HT-29 (cell line): ENCODE measurements at places on chromosomes 16 and 17. TPM values are rescaled to one million over a fixed set of nuclear protein-coding genes. Genes with fewer than 3 reads are reported as not detected.

Gene CTF1
- not detected in 2 replicates for total RNA-seq

Gene CDH8
- total RNA-seq: not detected in 2 replicates

GRCh38 chr16:67055712-67056487, 27.0 kb downstream of the CBFB start:
- DNase-seq: no peak

Gene CDR2L
- total RNA-seq: 10.2 and 10.6 TPM in 2 replicates

GRCh38 chr17:1108478-1108764, 71.4 kb downstream of the ABR start:
- DNase-seq: peak; percentile 30

Gene KRT40
- total RNA-seq: 2.4 and 2.7 TPM in 2 replicates

- no peak for DNase-seq
Measured at GRCh38 chr16:17177959-17178905, 292.5 kb downstream of the XYLT1 start.

Gene MEOX1
- total RNA-seq: not detected in 2 replicates

- no peak for DNase-seq
Measured at GRCh38 chr16:75570396-75571065, 4.4 kb downstream of the GABARAPL2 start.

DNA sequence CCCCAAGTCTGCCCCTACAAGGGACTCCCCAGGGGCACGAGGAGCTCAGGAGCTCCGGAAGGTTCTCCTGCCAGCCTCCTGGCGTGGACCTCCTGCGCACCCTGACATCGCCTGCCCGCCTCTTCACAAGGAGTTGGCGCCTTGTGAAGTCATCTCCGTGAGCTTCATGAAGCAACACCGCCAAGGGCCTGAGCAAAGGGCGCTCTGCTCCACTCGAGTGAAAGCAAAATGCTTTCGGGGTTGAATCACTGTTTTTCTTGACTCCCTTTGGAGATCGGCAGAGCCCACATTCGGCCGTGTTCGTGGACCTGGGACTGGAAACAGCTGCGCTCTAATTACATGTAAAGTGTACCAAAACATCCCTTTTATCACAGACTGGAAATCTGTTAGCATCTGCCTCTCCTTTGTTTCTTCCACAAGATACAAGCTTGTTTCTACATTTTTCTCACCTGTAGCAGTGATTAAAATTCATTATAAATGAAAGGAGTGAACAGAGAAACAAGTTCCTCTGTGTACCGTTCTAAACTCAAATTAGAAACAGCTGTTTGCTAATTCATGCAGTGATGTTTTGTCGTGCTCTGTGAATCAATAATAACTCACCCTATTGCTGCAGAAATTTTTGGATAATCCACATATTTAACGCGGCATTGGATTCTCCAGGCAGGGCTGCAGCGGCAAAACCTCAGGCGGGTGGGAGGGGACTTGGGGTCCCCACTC, 203.3 kb downstream of the ZNF423 start:
- no peak for DNase-seq

GRCh38 chr16:26169473-26169872, 477.7 kb downstream of the HS3ST4 start:
- DNase-seq: no peak

GRCh38 chr17:1109606-1110540, 69.9 kb downstream of the ABR start:
- peak; percentile 72 for DNase-seq

DNA sequence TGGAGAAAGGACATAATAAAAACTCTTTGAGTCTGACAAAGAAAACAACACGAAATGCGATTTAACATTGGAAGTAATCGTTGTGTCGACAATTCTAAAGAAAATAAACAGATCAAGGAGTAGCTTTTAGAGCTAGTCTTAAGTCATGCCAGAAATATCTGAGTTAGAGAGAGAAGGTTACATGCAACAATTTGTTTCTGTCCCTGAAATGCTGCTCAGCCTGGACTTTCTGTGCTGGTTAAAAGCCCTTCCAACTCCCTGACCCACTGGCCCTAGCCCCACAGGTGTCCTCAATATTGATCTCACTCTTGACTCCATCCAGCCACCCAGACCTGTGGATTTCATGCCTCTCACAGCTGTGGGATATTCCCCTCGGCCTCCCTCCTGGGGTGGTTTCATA, 33.2 kb upstream of the TEX2 start:
- no peak for DNase-seq

DNA sequence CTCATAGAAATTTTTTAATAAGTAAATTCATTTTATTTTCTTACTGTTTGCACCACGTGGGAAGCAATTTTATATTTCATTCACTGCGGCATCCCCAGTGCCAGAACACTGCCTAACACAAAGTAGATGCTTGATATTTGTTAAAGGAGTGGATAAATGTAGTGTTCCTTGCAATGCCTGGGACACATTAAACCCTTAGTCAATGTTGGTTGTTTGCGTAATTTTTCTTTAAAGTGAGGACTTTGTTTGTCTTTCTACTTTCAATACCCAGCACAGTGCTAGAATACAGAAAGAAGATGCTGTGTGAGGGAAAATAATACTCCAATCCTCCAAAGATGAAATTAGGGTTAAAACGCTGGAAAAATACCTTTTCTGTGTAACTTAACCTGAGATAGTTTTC, 299.3 kb downstream of the MAP2K6 start:
- no peak for DNase-seq

- no peak for DNase-seq
Measured at GRCh38 chr17:6713130-6713917, at the start of gene SLC13A5. SLC13A5 (minus strand) TSS chr17:6713369; CDS start chr17:6713333, 36 bp downstream.

- no peak for DNase-seq
Measured at GRCh38 chr16:48085729-48086128, 70.1 kb downstream of the ABCC12 start.

GRCh38 chr16:89295915-89296314, 78.4 kb downstream of the ZNF778 start:
- DNase-seq: no peak

DNA sequence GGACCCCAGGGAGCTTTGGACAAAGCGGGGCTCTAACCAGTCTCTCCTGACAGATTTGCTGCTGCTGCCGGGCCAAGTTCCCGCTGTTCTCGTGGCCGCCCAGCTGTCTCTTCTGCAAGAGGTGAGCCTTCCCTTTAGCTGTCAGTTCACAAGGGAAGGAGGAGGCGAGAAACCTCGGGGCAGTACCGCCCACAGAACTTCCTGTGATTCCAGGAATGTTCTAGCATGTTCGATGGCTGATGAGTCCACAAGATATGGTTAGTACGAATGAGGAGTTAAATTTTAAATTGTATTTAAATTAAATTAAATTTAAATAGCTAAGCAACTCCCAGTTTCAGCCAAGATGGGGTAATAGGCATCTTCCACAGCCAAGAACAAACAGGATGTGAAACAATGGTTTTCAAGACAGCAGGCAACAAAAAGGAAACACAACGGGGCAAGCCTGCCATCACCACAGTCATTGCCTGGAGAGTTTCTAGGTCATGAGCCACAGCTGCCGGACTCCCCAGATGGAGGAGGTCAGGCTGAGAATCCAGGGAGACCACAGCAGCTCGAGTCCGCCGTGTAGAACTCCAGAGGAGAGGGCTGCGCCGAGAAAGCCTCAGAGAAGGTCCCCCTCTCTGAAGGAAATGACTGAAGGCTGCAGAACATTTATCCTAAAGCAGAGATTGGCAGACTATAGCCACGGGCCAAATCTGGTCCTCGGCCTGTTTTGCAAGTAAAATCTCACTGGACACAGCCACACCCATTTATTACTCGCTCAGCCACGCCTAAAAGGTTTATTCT, 9.5 kb upstream of the TCF25 start:
- DNase-seq: no peak

DNA sequence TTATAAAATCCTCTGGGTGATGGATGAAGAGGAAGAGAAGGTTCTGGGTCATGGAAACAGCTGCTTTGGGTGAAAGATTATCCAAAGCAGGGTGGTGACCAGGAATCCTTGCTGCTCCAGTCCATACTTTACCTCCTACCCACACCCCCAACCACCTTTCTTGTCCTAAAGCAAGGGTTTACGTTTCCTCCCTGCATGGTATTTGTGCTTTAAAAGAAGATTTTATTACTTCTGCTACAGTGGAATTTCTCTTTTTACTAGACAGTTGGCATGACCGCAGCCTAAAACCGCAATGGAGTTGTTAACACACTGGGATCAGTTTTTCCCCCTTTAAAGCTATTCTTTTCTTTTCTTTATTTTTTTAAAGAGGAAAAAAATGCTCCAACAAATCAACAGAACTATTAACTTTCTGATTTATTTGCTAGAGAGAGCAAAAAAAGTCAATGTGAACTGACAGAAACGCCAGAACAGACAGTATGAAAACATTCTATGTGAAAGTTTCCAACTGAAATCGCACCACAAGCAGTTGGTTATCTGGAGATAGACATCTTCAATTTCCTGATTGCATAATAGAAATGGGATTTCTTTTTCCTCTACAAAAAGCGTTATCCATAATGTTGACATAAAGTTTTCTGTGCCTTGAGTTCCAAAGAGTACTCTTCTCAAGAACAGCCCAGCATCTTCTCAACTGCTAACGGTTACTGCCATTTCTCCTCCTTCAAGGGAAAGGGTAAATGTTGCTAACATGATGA, 236.0 kb downstream of the IRX3 start:
- no peak for DNase-seq

Gene EVI2A
- not detected in 2 replicates for total RNA-seq

Gene NPIPA8
- total RNA-seq: not detected in 2 replicates

GRCh38 chr17:49741692-49742076, 22.2 kb downstream of the FAM117A start:
- no peak for DNase-seq

DNA sequence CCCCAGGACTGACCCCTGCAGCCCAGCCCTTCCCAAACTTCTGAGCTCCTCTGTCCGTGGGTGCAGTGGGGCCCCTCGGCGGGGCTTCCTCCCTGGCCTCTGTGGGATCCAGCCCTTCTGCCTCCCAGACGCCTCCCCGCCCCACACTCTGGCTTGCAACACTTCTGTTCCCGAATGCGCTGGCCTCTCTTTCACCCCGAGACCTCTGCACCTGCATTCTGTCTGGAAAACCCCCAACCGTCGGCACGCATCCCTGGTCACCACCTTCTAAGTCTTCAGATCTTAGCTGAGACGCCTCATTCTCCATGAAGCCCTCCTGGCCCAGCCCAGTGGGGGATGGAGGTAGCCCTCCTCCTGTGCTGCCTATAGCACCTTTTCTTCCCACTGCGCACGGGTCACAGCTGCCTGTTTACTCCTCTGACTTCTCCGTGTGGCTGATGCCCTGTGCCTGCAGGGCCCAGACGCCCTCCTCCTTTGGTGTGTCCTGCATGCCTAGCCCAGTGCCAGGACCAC, 26.4 kb downstream of the TMEM235 start:
- no peak for DNase-seq

GRCh38 chr17:11852912-11853311, 144.4 kb downstream of the ZNF18 start:
- DNase-seq: no peak

DNA sequence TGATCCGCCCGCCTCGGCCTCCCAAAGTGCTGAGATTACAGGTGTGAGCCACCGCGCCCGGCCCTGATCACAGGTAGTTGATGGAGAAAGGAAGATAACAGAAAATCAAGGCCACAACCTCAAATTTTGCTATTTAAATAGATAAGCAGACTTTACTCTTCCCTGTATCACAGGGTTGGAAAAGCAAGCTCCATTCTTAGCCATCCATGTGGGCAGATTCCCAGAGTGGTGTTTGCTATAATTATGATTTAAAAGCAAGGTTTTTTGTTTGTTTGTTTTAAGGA, 44.4 kb downstream of the TUBD1 start:
- no peak for DNase-seq

DNA sequence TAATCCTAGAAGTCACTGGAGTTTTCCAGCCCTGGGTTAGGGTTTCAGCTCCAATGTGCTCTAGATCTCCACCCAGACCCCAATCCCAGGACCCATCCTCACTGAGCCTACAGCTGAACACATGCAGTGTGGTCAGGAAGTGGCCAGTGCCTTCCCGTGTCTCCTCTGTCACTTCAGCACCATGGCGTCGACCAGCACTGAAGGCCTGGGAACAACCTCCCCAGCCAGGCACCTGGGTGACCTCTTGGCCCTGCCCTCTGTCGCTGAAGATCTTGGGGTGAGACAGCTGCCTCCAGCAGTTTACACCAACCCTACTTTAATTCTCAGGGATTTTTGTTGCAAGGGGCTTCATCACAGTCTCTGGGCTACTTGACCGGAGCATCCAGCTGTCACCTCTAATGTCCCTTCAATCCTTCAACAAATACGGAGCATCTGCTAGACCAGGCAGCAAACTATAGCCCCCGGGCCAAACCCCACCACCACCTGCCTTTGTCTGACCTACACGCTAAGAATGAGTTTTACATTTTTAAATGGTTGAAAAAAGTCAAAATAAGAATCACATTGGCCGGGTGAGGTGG, 18.0 kb upstream of the GSG1L start:
- no peak for DNase-seq

DNA sequence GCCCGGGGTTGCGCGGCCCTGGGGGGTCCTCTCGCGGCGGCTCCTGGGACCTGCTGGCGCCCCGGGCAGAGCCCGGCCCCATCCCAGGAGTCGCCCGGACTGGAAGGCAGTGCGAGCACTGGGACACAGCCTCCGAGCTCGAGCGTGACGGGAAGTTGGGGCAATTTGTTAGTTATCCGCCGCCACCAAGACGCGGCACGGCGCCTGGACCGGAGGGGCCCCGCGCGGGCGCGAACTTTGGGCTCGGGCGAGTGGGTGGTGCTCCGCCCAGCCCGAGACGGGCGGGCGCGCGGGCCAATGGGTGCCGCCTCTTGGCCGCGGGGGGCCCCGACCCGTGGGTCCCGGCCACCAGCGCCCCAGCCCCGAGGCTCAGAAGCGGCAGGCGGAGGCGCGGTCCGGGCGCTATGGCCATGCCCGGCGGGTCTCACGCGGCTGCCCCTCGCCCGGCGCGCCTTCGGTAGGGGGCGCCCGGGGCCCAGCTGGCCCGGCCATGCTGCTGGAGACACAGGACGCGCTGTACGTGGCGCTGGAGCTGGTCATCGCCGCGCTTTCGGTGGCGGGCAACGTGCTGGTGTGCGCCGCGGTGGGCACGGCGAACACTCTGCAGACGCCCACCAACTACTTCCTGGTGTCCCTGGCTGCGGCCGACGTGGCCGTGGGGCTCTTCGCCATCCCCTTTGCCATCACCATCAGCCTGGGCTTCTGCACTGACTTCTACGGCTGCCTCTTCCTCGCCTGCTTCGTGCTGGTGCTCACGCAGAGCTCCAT, at the start of gene ADORA2B:
TSS of gene ADORA2B (plus strand) at position 372 of the 768 bp plus-strand sequence. CDS start at position 491, 119 bp downstream.
- DNase-seq: peak; percentile 54

Gene OTOP2
- total RNA-seq: not detected in 2 replicates

Gene SLC5A10
- not detected in 2 replicates for total RNA-seq

DNA sequence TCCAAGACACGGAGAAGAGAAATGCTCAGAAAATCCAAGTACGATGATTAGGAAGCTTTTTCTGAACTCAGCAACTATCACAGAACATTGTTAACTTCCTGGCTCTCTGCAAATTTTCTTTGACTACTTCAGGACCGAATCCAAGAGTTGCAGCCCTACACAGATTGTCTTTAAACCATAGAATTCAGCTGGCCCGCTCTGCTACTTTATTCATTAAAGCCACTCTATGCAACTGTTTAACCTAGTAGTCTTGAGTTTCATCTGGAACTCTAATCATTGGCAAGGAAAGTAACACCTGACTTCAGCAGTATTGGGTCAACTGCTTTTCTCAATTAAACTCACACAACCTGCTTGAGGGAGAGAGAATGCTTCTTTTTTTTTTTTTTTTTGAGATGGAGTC, 210.1 kb downstream of the SLC39A11 start:
- DNase-seq: no peak

GRCh38 chr16:1992704-1993317, 3.0 kb downstream of the SYNGR3 start:
- DNase-seq: no peak

- peak; percentile 62 for DNase-seq
Measured at GRCh38 chr17:40086150-40087044, 14.0 kb downstream of the NR1D1 start.

- DNase-seq: no peak
Measured at GRCh38 chr16:67928147-67928546, 3.5 kb downstream of the CTRL start.
